ENCODE measurements at places on chromosomes 12 and 14.

DNA sequence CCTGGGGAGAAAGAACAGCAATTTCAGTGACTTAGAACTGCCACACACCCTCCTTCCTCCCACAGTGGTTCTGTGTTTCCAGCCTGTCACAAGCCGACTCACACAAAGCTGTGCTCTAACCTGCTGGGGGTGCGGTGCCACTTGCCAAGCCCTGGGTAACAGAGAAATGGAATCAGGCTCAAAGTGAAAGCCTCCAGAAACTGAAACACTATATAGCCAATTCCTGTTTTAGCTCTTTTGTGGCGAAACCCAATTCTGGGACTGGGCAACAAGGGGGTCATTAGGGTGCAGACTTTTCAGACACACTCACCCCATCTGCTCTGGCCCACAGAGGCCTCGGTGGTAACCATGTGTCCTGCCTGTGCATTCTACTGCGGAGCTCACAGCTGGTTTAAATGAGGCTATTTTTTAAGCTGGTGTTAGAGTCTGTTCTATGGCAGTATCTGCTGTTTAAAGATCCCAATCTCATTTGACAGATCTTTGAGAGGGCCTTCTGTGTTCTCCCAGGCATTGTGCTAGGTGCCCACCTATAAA lies 15.2 kb upstream of the ACTR6 start:
- no peak for DNase-seq

- DNase-seq = no peak
Measured at GRCh38 chr14:61568572-61569011, 126.7 kb upstream of the HIF1A start.

DNA sequence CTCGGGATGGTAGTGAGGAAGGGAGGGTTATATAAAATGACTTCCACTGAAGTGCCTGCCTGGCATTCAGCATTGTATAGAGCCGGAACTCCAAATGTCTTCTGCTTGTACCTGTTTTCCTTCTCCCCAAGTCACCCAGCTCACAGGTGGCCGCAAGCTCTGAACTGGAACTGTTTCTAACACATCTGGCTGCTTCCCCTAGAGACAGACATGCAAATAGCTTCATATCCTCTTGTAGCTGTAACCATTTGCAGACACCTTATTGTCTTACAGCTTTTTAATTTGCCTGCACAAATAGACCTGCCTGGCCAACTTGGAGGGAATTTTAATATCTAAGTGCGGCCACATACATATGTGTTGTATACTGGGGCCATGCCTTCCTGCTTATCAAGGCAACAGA lies 126.0 kb downstream of the CHST11 start:
- DNase-seq = no peak

GRCh38 chr12:67067453-67068203 lies 201.5 kb upstream of the CAND1 start:
- no peak for DNase-seq

DNA sequence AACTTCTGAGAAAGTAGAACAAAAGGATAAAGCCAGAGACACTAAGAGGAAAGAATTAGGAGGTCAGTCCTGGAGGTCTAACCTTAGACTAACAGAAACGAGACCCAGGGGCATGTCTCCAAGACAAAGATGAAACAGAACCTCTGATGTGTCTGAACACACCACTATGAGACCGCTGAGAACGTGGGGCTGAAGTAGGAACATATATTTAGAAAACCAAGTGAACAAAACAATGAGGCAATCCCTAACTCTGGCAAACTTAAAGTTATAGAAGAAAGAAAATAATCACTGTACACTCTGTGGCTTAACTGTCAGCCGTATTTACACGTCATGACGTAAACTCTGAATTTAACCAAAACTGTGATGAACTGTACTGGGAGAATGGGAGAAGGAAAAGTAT lies 17.9 kb downstream of the KCTD10 start:
- DNase-seq = no peak

GRCh38 chr12:20628226-20628787 lies 66.8 kb upstream of the SLCO1C1 start:
- no peak for DNase-seq

DNA sequence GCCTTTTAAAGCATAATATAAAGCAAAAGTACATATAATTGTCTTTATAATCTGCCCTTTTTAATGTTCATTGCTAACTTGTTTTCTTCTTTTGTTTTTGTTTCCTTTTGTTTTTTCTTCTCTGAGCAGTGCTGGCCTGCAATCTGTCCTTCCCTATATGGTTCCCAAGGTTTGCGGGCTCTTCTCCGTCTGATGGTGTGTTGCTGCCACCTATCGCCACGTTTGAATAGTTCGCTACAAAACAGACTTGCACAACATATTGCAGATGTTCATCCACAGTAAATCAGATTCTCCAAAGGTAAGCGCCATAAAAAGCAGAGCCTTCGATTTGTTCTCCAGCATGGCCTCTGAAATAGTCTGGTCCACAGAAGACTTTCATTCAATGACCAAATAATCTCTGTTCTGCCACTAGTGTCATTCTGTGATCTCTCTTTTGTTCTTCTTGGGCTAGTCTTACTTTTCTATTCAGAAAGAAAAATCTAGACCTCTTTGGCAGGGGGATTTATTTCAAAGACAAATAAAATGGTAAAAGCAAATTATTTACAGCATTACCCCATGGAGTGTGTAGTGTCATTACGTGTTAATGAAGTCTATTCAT lies 33.5 kb downstream of the C12orf50 start:
- no peak for DNase-seq

DNA sequence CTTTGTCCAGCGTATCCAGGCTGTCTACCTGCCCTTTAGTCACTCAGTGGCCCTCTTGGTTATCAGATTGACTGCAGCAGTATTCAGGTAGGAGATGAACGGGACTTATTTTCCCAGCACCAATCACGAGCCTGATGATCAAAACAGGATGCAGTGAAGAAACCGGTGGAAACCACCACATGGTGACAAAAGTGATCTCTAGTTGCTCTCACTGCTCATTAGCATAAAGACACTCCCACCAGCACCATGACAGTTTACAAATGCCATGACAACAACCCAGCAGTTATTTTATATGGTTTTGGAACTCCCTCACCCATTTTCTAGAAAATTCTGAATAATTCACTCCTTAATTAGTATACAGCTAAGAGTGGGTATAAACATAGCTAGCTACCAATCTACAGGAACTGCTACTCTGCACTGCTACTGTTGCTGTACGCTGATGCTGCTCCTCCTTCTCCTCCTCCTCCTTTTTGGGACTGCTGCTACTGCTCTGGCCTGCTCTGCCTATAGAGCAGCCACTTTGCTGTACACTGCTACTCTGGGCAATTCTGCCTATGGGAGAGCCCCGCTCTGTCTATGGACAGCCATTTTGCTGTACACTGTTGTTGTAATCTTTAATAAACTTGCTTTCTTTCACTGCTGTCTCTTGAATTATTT lies 142.5 kb upstream of the SSTR1 start:
- DNase-seq = peak; percentile 4

DNA sequence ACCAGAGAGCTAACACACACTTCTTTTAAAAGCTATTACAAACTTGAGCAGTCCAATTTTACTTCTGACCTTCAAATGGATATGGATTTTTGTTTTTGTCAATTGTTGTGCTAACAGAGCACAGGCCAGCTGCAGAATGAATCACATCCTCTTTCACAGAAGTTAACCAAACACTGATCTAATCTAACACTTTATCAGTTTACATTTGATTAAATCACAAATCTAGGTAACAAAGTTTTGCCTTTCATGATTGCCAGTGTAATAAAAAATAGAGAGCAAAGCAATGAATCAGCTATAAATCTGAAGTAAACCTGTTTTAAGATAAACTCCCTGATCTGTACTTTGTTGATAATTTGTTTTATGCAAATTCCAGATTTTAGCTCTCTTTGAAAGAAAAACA lies 273.1 kb upstream of the RGS6 start:
- no peak for DNase-seq

DNA sequence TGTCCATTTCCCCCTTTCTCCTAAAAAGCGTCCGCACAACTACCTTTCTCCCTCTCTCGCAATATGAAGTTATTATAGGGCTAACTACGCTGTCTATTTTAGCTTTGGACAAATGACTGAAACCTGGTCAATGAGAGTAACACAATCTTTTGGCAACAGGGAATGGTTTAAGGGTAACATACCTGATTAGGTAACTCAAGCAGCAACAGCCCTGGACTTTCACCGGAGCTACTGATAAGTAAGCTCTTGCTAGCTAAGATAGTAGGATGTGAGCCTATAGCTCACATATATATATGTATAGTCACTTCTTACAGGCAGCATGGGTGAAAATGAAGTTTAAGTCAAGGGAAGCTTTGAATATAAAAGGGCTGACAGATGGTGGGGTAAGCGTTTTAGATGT lies 313.0 kb downstream of the CEP128 start:
- no peak for DNase-seq

GRCh38 chr12:78208092-78208491 lies 377.4 kb downstream of the NAV3 start:
- no peak for DNase-seq

- DNase-seq = peak; percentile 89
Measured at GRCh38 chr14:59483819-59484638, at the start of the genes JKAMP and L3HYPDH. JKAMP (plus strand) TSS chr14:59484517; CDS start chr14:59484590, 73 bp downstream. L3HYPDH (minus strand) TSS chr14:59484408; CDS start chr14:59484316, 92 bp downstream.

DNA sequence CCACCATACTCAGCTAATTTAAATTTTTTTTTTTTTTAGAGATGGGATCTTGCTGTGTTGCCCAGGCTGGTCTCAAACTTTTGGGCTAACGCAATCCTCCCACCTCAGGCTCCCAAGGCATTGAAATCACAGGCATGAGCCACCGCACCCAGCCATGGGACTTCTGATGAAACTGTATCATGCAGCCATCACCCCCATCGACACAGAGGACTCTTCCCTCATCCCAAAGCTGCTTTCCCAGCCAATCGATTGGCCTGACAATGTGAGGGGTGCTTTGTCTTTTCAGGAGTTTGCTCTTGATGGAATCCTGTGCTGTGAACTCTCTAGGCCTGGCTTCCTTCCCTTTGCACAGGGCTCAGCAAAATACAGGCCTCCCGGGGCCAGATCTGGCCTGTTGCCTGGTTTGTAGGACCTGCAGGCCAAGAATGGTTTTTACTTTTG lies 59.6 kb upstream of the NCOR2 start:
- no peak for DNase-seq

- no peak for DNase-seq
Measured at GRCh38 chr14:70648346-70648745, 6.6 kb downstream of the TTC9 start.

- DNase-seq = no peak
Measured at GRCh38 chr14:22835505-22835904, 880 bp upstream of the MMP14 start.

Data from stimulated activated CD4-positive, alpha-beta T cell treated with anti-CD3 and anti-CD28 coated beads, Interleukin-1b, Interleukin-23, amount 100 ng/mL, for 1 hour (primary cell).